ENCODE measurements at places on chromosomes 13 and 19. TPM values are rescaled to one million over a fixed set of nuclear protein-coding genes. Genes with fewer than 3 reads are reported as not detected.

TNFSF13B gene
- 0.62 TPM for polyA plus RNA-seq

CEACAM4 gene
- polyA plus RNA-seq, result 2.7 TPM

TGFBR3L gene
- not detected for polyA plus RNA-seq

PPM1N gene
- 0.71 TPM for polyA plus RNA-seq

IL27RA gene
- 2.9 TPM for polyA plus RNA-seq
